Hypothalamus (tissue), 51 donors: ENCODE measurements at places on chromosomes 2 and 18.

DNA sequence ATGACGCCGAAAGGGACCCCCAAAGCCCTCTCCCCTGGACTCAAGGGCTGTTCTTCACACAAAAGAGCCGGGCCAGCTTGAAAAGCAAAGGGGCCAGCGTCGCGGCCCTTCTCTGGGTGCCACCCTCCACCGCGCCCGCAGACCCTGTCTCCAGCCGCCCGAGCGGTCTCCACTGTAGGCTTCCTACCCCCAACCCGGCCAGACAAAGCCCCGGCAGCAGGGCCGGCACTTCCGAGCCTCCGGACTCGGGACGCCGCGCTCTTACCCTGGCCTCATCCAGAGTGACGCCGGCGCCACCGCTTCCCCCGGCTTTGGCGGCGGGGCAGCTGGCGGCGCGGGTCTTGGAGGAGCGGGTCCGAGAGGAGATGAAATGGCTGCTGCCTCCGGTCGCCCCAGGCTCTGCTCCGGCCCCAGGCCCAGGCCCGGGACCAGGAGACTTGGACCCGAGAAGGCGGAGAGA is 603 bp downstream of the ATAD2B start:
- peak; percentile 66 for DNase-seq

- DNase-seq: no peak
Measured at GRCh38 chr18:66825347-66825746, 221.5 kb upstream of the CDH19 start.

GRCh38 chr2:205673312-205673711 is 9.0 kb upstream of the NRP2 start:
- no peak for DNase-seq

- DNase-seq: no peak
Measured at GRCh38 chr18:41216341-41217003, 738.6 kb upstream of the PIK3C3 start.

GRCh38 chr2:240557101-240557751 is 562 bp downstream of the ANKMY1 start:
- DNase-seq: no peak
